T-helper 17 cell (primary cell): ENCODE measurements at places on chromosomes 13 and 19. TPM values are rescaled to one million over a fixed set of nuclear protein-coding genes. Genes with fewer than 3 reads are reported as not detected.

- no peaks in the 10 kb centered on the region for H3K4me1 ChIP-seq
- DNase-seq, result no peak
- H3K4me3 ChIP-seq, result no peak overlapping the region
- no peaks in the 10 kb centered on the region for H3K27me3 ChIP-seq
- no peak overlapping the region for H3K27ac ChIP-seq
Measured at GRCh38 chr13:80469853-80470381, 129.0 kb upstream of the SPRY2 start.

DNA sequence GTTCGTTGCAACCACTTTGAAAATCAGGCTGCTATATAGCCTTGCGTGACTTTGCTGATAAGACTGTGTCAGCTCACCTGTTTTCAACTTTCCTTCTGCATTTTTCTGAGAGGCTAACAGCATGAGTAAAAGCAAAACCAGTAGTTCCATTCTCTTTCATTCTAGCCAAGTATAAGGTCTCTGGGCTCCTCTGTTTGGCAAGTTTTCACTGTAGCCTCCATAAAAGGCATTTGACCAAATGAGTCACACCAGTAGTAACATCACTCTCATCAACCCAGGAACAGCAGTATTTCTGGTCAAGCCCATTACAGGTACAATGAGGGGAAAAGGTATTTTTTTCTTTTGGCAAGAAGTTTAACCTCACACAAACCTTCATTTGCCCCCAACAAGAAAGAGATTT, 1149.8 kb upstream of the MIR17HG start:
- H3K4me3 ChIP-seq, result no peak overlapping the region
- no peak for DNase-seq
- no peak overlapping the region for H3K27ac ChIP-seq
- no peaks in the 10 kb centered on the region for H3K27me3 ChIP-seq

DNA sequence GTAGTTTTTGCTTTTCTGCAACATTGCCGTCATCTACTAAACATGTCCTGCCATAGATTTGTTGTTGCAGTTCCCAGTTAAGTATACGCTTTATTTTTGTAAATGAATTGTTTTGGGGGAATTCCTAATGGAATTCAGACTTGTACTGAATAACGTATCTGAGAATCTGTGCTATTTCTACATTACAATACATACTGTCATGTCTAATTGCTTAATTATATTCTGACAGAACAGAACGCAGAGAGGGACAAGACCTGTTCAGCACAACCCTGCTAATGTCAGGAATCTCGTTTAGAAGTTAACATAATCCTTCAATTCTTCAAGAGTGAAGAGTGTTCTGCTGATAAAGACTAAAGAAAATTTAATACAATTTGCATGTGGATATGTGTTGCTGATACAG, 861.1 kb upstream of the KLHL1 start:
- no peaks in the 10 kb centered on the region for H3K4me1 ChIP-seq
- DNase-seq, result no peak
- no peaks in the 10 kb centered on the region for H3K36me3 ChIP-seq
- H3K27ac ChIP-seq, result no peak overlapping the region
- H3K4me3 ChIP-seq, result no peak overlapping the region

DNA sequence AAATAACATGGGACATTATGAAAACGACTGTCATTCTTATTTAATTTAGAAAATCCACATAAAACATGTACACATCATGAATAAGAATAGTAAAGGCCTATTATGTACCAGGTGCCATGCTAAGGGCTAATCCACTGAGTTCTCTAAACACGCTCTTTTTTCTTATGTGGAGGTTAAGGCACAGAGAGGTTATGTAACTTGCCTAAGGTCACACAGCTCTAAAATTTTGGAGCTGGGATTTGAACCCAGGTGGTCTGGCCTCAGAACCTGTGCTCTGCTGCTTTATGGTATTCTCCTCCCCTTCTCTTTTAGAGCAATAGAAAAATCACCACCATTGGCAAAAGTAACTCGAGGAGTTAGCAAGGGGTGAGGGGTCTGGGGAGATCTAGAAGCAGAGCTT, 156.9 kb upstream of the ZNF536 start:
- no peaks in the 10 kb centered on the region for H3K36me3 ChIP-seq
- H3K27ac ChIP-seq, result no peak overlapping the region
- H3K4me3 ChIP-seq, result no peak overlapping the region
- peaks cover 4% of the 10 kb centered on the region for H3K4me1 ChIP-seq
- peaks cover 57% of the 10 kb centered on the region for H3K27me3 ChIP-seq
- no peak for DNase-seq

Gene ARL11
- total RNA-seq, result 0.22 TPM

Gene SHISA2
- 0.37 TPM for total RNA-seq
